T-helper 17 cell (primary cell): ENCODE measurements at places on chromosomes 7 and 10. TPM values are rescaled to one million over a fixed set of nuclear protein-coding genes. Genes with fewer than 3 reads are reported as not detected.

The TMEM229A gene
- not detected for total RNA-seq

The ZNF117 gene
- total RNA-seq = 1.4 TPM

The HMX2 gene
- not detected for total RNA-seq

The GDF10 gene
- 0.17 TPM for total RNA-seq

The FOXI2 gene
- not detected for total RNA-seq

The SYT15 gene
- total RNA-seq = 1.1 TPM
